ENCODE measurements at places on chromosomes 1 and 21.

GRCh38 chr1:84861988-84862644, 30.9 kb downstream of the LPAR3 start:
- no peak for DNase-seq

- no peak for DNase-seq
Observed at GRCh38 chr1:170214117-170215032, 68.6 kb downstream of the NTMT2 start.

GRCh38 chr1:220691053-220691684, 1.0 kb downstream of the C1orf115 start:
- no peak for DNase-seq

GRCh38 chr1:90502696-90503095, 214.4 kb downstream of the BARHL2 start:
- DNase-seq, result no peak

GRCh38 chr21:29133796-29134195, 3.4 kb downstream of the MAP3K7CL start:
- DNase-seq, result no peak

DNA sequence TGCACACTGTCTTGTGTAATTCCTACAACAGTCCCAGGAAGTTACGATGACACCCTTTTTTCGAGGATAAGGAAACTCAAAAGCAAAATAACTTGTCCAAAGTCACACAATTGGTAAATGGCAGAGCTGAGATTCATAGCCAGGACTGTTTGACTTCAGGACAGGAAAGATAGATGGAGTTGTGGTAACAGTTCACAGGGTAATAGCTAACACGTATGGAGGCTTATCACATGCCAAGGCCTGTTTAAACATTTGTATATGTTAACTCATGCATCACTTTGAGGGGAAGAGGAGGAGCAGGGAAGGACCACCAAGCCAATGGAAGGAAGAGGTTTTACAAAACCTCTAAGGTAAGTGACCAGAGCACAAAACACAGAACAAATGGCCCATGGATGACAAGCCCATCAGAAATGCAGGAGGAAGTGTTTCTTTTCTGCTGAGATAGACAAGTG, 2.8 kb downstream of the DHCR24 start:
- DNase-seq, result no peak

DNA sequence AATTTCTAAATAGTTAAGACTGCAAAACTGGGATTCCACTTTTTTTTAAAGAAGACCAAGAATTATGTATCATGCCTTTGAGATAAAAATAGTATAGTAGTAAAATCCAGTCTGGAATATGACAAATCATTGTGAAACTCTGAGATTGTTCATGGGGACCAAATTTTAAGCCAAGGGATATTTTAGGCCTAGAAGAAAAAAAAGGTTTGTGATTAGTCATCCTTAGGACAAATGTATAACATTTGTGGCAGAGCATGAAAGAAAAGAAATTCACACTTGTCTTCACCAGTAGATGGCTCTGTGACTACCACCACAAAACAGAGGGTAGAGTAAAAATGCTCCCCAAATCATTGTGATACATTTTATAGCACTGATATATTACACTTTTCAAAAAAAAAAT, 226.1 kb downstream of the KCTD3 start:
- no peak for DNase-seq
